ENCODE measurements at places on chromosomes 1 and 21.

GRCh38 chr21:19842601-19843000, 1155.6 kb upstream of the NCAM2 start:
- DNase-seq, result no peak

DNA sequence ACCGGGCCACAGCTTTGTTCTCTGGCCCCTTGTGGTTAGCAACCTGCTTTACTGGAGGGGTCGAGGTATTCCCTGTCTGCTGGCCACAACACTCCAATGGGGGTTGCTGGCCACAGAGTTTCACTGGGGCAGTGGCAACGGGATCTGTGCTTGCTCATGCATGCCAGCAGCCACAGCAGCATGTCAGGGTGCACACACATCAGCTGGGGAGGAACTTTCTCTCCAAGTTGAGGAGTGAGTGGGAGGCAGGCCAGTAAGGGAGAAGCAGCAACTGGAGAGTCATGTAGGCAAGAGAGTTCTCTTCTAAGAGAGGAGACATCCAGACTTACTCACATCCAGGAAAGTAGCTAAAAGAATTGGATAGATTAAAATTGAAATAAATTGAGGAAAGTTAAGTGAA, 38.0 kb downstream of the SAMD13 start:
- DNase-seq, result no peak

GRCh38 chr1:189868021-189868420, 609.6 kb downstream of the BRINP3 start:
- no peak for DNase-seq

- no peak for DNase-seq
Measured at GRCh38 chr1:169849346-169850022, 44.2 kb downstream of the SCYL3 start.

Data from NCI-H748 treated with DMSO at 0.1 percent for 48 hours (cell line).